ENCODE measurements at places on chromosomes 3 and 15. TPM values are rescaled to one million over a fixed set of nuclear protein-coding genes. Genes with fewer than 3 reads are reported as not detected.

Gene GOLGA6B
- total RNA-seq = not detected

Gene GOLGA8J
- not detected for total RNA-seq

Gene IL1RAP
- 31.6 TPM for total RNA-seq

Gene DGKG
- 0.72 TPM for total RNA-seq
